ENCODE measurements at places on chromosomes 1 and 21.

- no peak for DNase-seq
Observed at GRCh38 chr1:178155481-178156255, 61.8 kb downstream of the RASAL2 start.

DNA sequence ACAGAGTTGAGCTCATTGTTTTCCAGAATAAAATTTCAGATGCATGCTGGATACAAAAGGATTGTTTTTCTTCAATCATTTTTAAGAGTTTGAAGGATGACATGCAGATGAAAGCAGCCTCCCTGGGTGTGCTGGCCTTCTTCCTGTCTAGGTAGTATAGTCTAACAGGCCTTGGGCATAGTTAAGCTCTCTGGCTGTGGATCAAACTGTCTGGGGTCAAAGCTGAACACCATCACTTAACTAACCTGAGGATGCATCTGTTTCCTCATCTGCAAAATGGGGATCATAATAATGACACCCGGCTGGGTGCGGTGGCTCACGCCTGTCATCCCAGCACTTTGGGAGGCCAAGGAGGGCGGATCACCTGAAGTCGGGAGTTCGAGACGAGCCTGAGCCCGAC lies 6.0 kb upstream of the TIE1 start:
- DNase-seq: no peak

DNA sequence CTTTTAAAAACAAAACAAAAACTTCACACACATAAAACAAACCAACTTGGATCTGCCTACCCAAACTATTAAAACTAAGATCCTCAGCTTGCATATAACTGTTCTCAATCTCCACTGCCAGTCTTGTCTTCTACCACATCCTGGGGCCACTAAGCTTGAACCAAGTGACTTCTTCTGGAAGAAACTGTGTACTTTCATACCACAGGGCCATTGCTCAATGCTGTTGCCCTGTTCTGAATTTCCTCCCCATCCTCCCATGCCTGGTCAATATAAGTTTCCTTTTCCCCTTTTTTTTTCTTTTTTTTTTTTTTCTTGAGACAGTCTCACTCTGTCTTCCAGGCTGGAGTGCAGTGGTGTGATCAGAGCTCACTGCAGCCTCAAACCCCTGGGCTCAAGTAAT lies 109.9 kb downstream of the KIAA0319L start:
- peak; percentile 57 for DNase-seq

- DNase-seq: peak; percentile 40
Observed at GRCh38 chr1:8137481-8138244, 111.6 kb upstream of the ERRFI1 start.

DNA sequence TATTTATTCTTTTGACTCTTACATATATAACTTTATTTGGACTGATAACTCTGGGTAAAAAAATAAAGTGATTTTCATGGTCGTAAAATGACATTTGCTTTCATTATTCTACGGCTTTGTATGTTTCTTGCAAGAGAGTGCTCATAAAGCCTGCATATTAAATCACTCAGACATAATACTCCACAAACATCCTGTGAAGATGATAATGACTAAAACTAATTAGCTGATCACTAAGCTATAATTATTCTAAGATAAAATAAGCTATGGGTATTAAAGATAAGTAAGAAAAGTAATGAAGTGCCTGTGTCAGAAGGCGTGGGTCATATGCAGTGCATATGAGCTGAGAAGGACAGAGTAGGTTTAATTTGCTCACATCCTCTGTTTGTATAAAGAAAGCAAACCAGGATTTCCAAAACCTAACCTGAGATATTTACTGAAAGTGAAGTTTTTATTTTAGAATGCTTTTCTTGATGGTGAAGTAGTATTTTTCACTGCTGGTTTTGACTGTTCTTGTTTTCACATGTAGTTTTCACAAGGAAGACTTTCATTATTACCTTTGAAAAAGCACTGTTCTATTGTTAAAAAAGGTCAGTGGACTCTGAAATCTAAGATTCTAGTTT lies 278.8 kb downstream of the AMY1C start:
- DNase-seq: no peak

DNA sequence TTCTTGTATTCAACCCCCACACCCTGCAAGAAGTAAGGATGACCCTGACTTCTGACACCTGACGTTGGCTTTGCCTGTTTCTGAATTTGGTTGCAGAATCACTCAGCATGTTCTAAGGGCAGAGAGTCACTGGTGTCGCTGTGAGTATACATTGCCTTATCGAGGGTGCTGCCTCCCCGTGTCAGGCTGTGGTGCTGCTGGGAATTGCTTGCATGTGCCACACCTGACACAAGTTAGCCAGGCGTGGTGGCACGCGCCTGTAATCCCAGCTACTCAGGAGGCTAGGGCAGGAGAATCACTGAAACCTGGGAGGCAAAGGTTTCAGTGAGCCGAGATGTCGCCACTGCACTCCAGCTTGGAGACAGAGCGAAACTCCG lies 45.9 kb downstream of the WDR4 start:
- DNase-seq: peak; percentile 22

GRCh38 chr1:24109686-24110475 lies 2.1 kb downstream of the MYOM3 start:
- no peak for DNase-seq

DNA sequence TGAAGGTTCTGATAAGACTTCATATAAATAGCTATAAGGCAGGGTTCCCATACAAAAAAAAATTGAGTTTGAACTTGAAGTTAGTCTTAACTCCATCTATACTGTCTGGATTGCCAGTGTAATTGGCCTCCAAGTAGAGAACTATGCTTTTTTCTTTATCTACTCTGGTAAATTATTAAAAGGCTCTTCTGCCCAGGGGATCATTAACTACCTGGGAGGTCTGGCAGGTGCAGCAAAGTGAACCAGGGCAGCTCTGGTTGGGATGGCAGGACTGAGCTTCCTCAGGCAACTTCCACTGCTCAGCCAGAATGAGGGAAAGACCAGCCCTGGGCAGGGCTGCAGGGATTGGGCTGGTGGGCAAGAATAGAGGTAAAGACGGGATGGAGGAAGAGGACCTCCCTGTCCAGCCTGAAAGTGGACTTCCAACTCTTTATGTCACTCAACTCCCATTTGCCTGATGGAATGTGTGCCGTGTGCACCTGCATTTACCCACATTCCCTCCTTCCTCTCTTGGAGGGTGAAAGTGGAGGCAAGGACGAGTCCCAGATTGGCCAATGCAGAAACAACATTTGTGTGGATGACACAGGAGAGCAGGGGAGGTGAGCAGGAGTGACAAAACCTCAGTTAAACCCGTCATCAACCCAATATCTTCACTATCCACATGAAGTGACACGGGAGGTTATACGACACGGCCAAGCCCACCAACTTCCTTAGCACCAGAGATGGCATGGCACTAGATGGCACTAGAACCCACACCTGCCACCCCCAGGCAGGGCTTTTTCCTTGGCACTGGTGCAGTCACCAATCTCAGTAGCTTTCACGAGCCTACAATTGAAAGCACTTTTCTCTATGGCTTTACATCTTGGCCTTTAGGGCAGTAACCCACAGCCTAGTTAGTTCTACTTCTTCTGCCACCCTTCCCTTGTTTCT lies 25.2 kb downstream of the CCN1 start:
- DNase-seq: no peak

GRCh38 chr1:104795931-104796330 lies 1046.2 kb downstream of the AMY1C start:
- no peak for DNase-seq

GRCh38 chr1:246029616-246030015 lies 477.5 kb downstream of the SMYD3 start:
- DNase-seq: no peak

GRCh38 chr1:226938903-226939437 lies 1.1 kb upstream of the COQ8A start:
- peak; percentile 85 for DNase-seq

- DNase-seq: no peak
Observed at GRCh38 chr1:100387209-100387608, 34.9 kb downstream of the CDC14A start.

DNA sequence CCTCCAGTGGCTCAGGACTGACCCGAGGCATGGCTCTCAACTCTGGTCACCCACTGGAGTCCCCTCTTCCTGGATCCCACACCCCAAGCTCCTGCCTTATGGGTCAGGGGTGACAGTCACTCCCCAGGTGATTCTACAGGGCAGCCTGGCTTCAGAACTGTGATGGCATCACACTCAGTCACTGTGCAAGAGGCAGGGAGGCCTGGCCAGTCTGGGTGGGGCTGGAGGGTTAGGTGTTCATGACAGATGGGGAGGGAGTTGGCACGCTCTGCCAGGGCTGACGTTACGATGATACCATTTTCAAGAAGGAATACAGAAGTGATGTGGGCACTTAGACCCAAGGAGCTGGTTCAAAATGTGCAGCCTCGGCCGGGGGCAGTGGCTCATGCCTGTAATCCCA lies 25.2 kb upstream of the ABCG1 start:
- DNase-seq: no peak

GRCh38 chr1:228004331-228004855 lies 2.4 kb upstream of the WNT3A start:
- no peak for DNase-seq

- no peak for DNase-seq
Observed at GRCh38 chr1:22406722-22407495, 44.7 kb upstream of the ZBTB40 start.

GRCh38 chr1:24418898-24419628 lies 3.5 kb downstream of the NIPAL3 start:
- peak; percentile 23 for DNase-seq

DNA sequence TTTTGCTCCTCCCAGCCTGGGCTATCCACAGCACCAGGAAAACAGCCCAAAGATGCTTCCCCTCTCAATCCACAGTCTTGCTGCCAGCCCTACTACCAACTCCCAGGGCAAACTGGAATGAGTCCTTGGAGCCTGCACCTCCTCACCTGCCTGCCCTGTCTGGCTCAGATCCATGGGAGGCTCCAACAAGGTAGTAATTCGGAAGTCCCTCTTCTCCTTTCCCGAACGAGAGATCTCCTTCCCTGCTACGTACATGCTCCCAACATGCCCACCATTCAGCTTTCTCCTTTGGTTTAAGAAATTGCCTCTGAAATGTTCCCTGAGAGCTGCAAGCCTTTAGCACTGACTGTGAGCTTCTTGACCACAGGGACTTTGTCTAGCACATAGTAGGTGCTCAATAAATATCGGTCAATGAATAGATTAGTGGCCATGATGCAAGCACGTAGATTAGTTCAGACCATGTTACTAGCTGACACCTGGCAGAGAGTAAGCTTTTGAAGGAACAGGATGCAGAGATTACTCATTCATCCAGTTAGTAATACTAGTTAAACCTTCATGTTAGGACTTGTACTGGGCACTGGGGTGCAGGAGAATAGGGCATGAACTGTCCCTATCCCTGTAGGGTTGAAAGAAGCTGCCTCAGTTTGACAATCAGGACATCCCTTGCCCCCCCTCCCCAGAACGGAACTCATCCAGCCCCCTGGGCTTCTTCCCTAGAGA lies 80.1 kb downstream of the DISP3 start:
- DNase-seq: no peak

GRCh38 chr21:45078877-45079281 lies 4.5 kb downstream of the ADARB1 start:
- DNase-seq: peak; percentile 89

GRCh38 chr1:116981521-116982037 lies 20.0 kb upstream of the CD101 start:
- DNase-seq: no peak

- no peak for DNase-seq
Observed at GRCh38 chr1:18816808-18817207, 42.7 kb downstream of the TAS1R2 start.

DNA sequence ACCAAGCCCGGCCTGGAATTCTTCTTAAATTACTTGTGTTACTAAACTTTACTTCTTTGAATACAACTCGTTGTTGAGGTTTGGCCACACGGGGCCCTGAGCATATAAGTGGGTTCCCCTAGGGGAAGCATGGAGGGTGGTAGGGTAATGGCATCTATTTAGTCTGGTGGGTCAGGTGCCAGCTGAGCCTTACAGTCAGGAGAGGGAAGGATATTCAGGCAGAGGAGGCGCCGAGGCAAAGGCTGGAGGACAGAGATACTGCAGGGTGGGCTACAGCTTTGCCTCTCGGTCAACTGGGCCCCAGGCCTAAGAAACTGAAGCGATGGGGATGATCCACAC lies 424 bp upstream of the NECAP2 start:
- DNase-seq: no peak

- no peak for DNase-seq
Observed at GRCh38 chr21:32413697-32414578, 1.4 kb downstream of the EVA1C start.

- DNase-seq: no peak
Observed at GRCh38 chr1:118012515-118013124, 83.1 kb downstream of the WDR3 start.

DNA sequence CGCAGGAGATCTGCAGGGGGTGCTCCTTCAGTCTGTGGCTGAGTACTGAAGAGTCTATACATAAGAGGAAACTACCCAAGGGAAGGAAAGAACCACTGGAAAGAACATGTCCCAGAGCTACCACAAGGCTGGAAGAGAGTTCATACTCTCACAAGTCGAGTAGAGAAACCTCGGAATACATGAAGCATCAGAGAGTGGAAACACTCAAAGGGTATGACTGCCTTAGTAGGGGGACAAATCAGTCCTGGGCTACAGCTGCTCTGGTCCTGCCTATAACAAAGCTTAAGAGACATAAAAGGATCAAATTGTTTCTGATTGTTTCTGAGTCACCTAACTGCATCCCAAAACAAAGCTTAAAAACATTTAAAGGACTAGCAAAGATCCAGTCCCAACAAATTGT lies 27.4 kb downstream of the TMEM50B start:
- no peak for DNase-seq

Measured in inflammatory macrophage (primary cell).